ENCODE measurements at places on chromosomes 5 and 9. TPM values are rescaled to one million over a fixed set of nuclear protein-coding genes. Genes with fewer than 3 reads are reported as not detected.

XPA gene
- 11.1 TPM for total RNA-seq

PCDHB1 gene
- total RNA-seq, result not detected

NUTM2G gene
- not detected for total RNA-seq

PIP5KL1 gene
- total RNA-seq, result 2.8 TPM

ADAMTS12 gene
- not detected for total RNA-seq

SRD5A1 gene
- 7.6 TPM for total RNA-seq

TMEM171 gene
- not detected for total RNA-seq

MCTP1 gene
- 0.32 TPM for total RNA-seq

FAM53C gene
- 25.9 TPM for total RNA-seq

NMUR2 gene
- total RNA-seq, result not detected

PCDHGB5 gene
- total RNA-seq, result 0.09 TPM

TNIP1 gene
- total RNA-seq, result 408 TPM

DNA sequence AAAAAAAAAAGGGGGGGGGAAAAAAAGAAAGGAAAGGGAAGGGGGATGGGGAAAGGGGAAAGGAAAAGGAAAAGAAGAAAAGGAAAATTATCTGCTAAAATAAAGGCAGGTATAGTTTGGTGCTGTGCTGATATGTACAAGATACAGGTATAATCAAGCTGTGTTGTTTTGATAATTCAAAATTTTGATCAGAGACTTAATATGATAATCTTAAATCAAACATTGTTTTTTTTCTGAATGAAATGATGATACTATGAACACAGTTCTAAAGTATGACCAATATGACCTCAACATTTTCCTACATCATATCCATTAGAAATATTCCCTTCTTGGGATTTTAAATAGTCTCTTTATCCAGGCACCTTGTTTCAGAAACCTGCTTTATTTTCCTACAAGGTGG lies 115.6 kb upstream of the TRPM3 start:
- no peak for DNase-seq

- no peak for DNase-seq
These were observed 222.4 kb downstream of the MAPKAP1 start for GRCh38 chr9:125484350-125485282.

GRCh38 chr5:74722271-74722670 lies 37.2 kb downstream of the HEXB start:
- DNase-seq, result no peak

GRCh38 chr9:133528001-133528875 lies 3.5 kb upstream of the MYMK start:
- DNase-seq, result no peak

DNA sequence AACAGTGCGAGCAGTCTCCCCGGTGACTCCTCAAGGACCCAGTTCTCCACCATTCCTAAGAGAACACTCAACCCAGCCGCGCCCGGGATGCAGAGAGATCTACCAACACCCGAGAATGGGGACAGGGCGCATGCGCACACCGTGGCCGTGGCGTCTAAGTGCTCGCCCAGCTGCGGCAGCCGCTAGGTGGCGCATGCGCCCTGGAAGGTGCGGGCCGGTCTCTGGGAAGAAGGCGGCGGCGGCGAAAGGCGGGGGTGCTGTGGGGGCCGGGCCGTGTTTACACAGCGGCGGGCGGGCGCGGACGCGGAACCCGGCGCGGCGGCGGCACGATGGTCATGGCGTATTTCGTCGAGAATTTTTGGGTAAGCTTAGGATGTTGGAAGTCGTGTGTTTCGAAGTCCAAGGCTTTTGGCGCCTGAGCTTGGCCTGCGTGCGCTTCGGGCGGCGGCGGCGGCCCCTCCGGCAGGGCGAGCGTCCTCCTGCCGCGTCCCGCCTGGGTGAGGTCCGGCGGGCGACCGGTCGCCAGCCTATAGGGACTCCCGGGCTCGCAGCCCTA lies at the start of gene FCHO2:
TSS of gene FCHO2 (plus strand) at position 274 of the 556 bp plus-strand sequence. CDS start at position 330, 56 bp downstream.
- peak; percentile 98 for DNase-seq

- DNase-seq, result no peak
These were observed 180.4 kb upstream of the DAB2 start for GRCh38 chr5:39605145-39605544.

DNA sequence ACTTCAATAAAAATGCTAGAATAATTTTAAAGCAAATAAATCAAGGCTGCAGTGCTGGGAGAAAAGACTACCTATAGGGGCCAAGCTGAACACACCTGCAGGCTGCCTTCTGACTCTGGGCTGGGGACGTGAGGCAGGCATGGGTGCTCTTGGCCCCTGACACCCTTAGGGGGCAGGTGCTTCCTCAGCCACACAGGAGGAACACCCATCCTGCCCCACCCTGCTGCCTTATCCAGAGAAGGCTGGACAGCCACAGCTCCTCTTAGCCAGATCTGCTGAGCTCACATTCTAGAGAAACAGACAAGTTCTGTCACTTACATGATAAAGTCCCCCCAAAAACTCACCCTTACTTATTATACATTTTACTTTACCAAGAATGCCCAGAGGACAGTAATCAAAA lies 6.6 kb upstream of the LMX1B start:
- DNase-seq, result no peak

GRCh38 chr5:149616727-149617285 lies 35.5 kb downstream of the ARHGEF37 start:
- peak; percentile 35 for DNase-seq

DNA sequence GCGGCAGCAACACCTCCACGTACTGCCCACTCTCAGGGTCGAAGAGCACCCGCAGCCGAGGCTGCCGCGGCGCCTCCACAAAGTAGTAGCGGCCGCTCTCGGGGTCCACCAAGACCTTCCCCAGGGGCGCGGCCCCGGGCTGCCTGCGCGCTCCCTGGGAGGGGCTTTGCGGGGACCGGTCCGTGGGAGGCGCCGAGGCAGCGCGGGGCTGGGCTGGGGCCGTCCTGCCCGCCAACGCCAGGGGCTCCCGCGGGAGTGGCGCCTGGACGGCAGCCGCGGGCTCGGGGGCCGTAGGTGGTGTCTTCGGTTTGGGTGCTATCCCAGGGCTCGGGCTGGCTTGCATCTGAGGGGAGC lies 2.6 kb upstream of the MZB1 start:
- no peak for DNase-seq

DNA sequence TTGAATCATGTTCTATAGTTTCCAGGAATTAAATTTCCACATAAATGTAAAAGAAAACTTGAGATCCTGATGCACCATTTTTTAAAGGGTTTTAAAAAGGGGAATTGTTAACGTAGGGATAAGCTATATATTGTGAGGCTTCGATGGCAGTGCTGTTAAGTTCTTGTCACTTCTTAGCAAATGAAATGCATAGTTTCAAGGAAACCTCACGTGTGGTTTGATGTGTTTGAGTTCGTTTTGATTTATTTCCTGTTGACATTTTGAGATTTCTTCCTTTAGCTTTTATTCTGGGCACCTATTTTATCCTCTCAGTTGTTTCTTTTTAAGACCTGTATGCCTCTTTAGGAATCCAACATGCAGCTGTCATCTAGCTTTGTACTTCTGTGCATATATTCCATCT lies 301.0 kb downstream of the DOCK8 start:
- no peak for DNase-seq

DNA sequence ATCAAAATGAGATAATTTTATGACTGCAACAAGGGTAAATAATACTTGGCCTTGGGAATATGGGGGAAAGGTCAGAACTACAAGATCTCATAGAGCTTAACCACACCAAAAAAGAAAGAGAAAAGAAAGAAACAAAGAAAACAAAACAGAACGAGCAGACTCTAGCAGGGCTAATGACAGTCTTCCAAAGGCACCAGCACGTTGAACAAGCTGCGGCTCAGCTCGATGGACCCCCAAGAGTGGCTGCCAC lies 689 bp downstream of the AK3 start:
- DNase-seq, result no peak

DNA sequence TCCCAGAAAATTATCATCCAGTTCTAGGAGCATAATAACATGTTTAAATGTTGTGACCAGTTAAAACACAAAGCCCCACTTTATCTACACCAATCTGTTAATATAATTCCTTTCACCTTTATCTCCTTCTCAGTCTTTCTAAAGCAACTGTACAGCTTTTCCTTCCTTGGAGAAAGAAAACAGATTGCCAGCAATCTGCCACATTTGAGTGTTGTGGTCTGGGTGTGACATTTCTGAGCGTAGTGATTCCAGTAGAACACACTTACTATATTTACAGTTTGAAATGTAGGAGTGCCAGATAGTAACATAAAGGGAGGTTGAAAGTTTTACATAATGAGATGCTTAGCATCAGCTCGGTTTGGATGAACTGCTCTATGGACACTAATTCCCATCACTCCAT lies 76.1 kb downstream of the KCNN2 start:
- DNase-seq, result no peak

GRCh38 chr9:34570809-34571480 lies 18.6 kb downstream of the CNTFR start:
- DNase-seq, result no peak

GRCh38 chr5:116747881-116748280 lies 173.3 kb upstream of the SEMA6A start:
- no peak for DNase-seq

DNA sequence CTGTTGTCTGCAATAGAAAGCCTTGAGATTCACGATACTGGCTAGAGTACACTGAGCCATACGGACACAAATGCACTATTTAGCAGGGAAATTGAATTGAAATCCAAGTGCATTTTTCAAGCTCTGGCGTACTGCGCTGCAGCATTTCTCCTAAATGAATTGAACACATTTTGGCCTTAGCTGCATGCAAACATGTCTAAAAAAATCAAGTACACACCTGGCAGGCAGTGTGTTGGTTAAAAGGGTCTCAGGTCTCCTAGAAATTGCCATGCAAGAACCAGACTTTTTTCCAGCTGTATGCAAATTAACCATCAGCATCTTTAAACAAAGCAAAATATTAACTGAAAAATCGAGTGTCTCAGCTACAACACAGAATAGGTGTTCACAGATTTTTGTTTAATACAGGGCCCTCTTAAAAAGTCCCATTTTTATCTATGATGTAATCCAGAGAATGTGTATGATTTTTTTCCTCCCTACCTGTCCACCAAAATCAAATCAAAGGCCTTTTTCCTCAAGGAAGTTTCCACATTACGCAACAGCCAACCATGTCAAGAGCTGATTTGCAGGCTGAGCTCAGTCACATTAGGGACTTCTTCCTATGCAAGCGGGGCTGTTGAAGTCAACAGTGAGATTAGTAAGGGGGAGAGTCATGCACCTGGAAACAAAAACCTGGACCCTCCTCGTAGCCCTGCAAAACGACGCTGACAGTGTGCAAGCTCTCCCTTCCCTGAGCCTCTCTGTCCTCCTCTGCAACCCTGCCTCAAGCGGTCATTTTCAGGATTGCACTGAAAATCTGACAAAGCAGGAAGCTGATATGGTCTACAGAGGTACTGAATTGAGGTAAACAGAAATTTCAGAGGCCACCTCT lies 14.1 kb upstream of the SFXN1 start:
- DNase-seq, result peak; percentile 84

GRCh38 chr9:105296877-105297287 lies 52.4 kb downstream of the SLC44A1 start:
- DNase-seq, result no peak

GRCh38 chr5:178461004-178461730 lies 129.0 kb downstream of the COL23A1 start:
- peak; percentile 76 for DNase-seq

DNA sequence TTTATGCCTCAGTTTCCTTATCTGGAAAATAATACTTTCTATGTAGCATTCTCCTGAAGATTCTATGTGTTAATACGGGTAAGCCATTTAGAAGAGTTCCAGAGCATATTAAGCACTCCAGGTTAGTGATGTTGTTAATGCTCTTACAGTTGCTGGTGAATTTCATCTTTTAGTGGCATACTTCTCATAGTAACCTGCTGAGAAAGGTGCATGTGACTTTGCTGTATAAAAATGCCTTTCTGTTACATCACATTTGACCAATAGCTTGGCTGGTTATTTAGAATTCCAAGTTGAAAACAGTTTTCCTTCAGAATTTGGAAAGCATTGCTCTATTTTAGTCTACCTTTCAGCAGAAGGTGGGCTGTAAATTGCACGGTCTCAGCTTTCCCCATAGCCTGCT lies 27.2 kb downstream of the GCNT1 start:
- DNase-seq, result no peak

DNA sequence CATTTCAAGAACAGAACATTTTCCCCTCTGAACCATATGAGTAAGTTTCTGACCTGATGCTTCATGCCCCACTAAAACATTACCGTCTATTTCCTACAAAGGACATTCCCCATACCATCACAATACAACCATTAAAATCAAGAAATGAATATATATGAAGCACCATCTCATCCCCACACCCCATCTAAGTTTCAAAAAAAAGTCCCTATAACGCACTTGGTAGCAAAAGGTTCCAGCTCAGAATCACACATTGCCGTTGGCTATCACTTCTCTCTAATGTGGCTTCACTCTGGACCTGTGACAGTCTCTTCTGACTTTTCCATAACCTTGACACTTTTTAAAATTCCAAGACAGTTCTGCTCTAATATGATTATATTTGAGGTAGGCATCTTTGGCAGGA lies 5.9 kb downstream of the EMB start:
- peak; percentile 21 for DNase-seq

- DNase-seq, result no peak
These were observed 97.0 kb upstream of the SPRY4 start for GRCh38 chr5:142421621-142422397.

- DNase-seq, result no peak
These were observed 151.4 kb downstream of the AUH start for GRCh38 chr9:91210318-91210717.

GRCh38 chr9:16985559-16986348 lies 115.3 kb upstream of the BNC2 start:
- DNase-seq, result no peak

- DNase-seq, result no peak
These were observed 82.2 kb upstream of the RFX3 start for GRCh38 chr9:3608011-3608410.

GRCh38 chr9:136362450-136362784 lies 1.1 kb downstream of the DNLZ start:
- DNase-seq, result no peak

GRCh38 chr9:7906783-7907550 lies 107.4 kb upstream of the DMAC1 start:
- DNase-seq, result no peak

DNA sequence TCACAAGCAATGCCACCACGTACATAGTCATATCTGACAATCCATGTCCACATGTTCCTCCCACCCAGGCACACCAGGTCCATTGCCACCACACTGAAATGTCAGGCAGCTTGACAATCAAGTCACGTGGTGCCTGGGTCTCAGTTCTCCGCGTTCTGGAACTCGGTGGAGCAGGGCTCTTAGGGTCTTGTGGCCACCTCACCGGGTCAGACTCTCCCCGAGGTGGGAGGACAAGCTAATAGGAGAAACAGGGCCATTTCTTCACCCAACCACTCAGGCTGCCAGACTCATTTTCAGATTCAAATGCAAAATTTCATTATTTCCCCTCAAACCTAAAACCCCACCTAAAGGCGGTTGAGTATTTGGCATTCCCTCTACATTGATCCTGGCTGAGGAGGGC lies 200.5 kb upstream of the GAS1 start:
- DNase-seq, result no peak

All from activated CD4-positive, alpha-beta T cell treated with anti-CD3 and anti-CD28 coated beads for 36 hours (primary cell).